GM13976 (cell line): ENCODE measurements at places on chromosomes 2 and 18.

GRCh38 chr2:168231609-168232241, 15.7 kb downstream of the STK39 start:
- no peak for DNase-seq

- no peak for DNase-seq
These were observed 143.5 kb downstream of the PKP4 start for GRCh38 chr2:158600155-158600802.

DNA sequence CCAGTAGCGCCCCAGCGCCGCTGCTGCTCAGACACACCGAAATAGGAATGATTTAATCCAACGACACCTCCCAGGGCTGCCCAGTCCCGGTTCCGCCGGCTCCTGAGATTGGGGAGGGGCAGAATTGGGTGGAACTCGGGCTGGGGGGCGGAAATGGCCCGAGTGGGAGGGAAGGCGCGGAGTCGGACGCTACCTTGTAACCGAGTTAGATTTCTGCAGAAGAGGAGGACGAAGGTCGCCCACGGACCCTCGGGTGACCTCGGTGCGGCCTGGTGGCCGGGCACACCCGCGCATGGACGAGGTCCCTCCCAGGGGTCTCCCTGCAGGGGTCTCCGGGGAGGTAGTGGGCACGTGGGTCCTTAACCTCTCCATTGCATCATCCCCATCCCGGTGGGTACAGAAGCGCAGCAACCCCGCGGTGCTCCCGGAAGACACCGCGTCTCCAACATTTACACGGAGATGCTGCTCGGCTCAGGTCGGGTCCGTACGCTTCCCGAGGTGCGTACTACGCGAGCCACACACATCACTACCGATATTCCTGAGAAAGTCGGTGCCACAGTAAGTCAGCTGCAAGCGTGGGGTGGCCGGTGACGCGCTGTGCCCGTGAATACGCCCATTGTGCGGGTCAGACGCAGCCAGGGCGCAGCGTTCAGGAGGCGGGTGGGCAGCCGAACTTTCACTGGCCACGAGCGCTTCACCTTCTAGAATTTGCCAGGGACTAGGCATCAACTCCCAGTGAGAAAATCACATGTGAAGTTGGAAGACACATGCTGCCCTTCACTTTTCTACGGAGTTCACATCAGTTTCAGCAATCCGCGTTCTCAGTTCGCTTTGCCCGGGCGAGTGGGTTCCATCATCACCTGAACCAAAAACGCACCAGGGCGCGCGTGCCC, 3.0 kb downstream of the ZNF516 start:
- DNase-seq, result peak; percentile 37

DNA sequence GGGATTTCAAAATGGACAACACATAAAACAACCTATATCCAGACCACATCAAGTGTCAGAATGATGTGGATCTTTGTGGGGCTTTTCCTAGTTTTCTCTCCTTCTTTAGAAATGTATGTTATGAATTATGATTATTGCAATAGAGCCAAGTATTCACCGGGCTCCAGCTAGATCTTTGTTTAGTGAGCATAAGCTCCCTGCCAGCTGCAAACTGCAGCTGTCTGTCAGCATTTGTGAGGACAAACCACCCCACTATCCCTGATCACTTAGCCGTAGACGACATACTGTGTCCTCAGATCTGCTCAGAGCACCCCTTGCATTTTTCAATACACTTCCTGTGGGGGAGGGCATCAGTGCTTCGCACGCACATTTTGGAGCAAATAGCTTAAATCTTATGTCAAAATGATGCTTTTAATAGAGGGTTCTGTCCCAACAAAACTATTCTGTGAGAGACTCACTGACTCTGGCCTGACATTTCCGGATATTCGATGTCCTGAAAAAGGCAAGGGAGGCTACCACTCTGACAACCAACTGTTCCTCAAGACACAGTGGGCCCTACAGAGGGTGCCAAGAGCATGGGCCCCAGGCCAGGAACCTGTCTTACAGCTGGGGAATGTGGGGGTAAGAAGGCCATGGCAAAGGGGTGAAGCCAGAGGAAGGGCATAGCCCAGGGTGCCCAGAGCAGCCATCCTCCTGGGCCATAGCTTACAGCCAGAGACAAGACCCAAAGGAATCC, 346.0 kb downstream of the ARHGAP15 start:
- DNase-seq, result no peak

DNA sequence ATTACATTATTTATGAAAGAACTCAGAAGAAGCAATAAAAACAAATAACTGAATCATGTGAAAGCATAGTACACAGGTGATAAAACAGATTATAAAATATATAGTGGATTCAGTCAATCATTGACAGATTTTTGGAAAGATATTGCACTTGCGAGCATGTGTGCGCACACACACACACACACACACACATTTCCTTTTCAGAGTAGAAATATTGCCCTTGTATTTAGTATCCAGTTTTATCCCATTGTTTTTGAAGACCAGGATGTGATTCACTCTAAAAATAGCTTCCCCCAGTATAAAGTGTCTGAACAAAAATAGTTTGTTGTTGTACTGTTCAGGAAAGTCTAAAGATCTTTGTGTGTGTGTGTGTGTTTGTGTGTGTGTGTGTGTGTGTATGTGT, 145.5 kb downstream of the CALCRL start:
- DNase-seq, result no peak

GRCh38 chr2:219399716-219400478, 12.2 kb upstream of the DNPEP start:
- DNase-seq, result no peak

DNA sequence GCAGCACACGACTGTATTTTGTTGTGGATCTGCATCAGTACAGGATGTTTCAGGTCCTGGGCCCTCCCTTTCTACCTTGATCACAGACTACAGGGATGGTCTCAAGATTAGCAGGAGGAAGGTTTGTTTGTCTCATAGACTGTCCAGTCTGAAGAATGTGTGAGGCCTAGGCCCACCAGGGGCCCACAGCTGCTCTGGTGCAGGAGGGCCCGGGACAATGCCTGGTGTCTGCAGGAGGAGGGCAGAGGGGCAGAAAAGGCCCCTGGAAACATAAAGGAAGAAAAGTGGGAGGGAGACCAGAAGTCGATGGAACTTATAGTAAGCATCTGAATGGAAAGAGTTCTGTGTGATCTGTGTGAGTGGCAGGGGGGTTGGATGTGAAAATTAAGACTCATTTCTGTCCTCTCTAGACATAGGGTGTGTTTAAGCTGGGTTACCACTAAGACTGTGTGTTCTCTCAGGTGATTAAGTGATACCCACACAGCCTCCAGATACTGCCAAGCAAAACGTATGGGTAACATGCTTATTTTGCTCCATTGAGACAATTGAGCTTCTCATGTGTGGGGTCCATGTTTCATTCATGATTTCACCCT, 33.4 kb upstream of the LPIN2 start:
- DNase-seq, result peak; percentile 44

DNA sequence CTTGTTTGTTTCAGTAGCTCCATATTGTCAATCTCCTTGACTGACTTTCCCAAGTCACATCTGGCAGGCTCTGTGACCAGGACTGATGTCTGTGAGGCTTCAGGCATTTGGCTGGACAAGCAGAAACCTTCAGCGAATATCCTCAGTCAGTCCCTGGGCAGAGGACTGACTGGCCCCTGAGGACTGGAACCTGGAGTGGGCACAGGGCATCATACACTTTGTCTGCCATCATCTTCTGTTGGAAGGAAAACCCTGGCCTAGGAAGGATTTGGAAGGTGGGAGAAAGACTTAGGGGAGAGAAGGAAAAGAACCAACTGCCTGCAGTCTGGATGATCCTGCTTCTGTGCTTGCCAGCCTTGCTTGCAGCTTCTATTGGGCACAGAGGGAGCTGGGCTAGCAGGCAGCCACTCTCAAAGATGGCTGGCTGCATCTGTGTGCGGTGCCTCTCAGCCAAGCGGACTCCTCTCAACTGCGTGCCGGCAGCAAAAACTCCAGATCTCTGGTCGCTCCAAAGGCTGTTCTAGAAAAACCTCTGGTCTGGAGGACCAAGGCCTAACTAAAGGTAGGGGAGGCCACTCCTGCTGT, 126.8 kb downstream of the MARCHF4 start:
- DNase-seq, result no peak

DNA sequence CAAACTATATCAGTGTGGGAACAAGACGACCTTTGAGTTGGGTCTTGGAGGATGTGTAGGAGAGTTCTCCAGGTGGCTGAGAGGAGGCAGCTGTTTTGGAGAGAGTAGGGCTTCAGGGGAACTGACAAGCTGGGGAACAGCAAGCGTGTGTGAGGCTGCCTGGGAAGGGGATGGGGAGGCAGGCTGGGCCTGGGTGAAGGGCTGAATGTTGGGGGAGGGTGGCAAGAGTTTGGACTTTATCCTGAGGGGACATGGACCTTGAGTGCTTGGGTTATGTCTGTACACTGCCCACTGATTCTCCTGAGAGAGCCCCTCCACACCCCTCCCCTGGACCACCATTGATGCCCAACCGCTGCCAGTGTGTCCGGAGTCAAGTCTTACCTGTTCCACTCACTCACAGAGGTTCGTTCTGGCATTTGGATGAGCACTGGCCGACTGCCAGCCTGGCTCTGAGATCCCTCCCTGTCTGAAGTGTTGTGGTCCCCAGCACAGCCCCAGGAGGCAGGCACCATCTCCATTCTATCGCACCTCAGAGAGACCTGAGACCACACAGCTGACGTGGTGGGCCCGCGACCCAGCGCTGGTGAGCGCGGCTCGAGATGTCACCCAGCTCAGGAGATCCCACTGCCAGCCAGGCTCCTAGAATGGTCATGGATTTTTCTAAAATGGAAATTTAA, 59.5 kb downstream of the DCDC2C start:
- DNase-seq, result no peak

DNA sequence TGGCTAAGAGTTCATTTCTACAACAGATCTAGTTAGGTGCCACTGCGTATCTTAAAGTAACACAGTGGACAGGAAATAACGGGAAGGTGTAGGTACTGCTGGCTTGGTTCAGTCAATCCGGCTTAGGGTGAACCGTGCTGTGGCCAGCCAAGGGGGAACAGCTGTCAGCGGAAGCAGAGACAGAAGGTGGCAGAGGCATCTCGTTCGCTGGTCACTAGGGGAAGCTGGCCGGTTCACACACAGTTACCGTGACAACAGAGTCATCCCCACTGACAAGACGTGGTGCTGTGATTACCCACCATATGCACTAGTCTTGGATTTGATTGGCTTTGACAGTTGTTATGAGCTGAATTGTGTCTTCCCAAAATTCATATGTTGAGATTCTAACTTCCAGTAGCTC, 58.8 kb upstream of the HDAC4 start:
- no peak for DNase-seq

DNA sequence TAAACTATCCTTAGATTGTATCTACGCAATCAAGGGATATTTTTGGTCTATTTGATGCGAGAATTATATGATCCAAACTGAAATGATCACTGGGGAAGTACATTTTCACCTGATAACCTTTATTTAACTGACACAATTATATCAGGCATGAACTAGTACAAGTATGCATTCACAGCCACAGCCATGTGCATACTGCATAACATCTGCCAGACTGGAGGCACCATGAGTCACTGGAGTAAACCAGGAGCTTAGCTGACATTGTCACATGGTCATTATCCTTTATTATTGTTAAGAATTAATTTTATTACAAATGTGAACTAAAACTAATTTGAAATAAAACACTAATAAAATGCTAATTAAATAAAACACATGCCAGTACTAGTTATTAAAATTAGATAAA, 1127.1 kb downstream of the DPP10 start:
- DNase-seq, result no peak

DNA sequence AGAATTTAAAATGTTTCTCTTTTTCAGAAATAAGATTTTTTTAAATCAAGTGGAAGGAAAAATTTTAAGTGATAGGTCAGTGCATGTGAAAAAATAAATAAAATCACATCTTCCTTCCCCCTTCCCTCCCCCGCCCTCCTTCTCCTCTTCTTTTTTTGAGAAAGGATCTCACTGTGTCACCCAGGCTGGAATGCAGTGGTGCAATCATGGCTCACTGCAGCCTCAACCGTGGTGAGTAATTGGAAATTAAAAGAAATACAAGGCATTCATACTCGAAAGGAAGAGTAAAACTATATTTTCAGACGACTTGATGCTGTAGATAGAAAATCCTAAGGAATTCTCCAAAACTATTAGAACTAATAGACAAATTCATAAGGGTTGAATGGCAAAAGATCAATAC, 16.9 kb upstream of the CRACDL start:
- DNase-seq, result no peak

DNA sequence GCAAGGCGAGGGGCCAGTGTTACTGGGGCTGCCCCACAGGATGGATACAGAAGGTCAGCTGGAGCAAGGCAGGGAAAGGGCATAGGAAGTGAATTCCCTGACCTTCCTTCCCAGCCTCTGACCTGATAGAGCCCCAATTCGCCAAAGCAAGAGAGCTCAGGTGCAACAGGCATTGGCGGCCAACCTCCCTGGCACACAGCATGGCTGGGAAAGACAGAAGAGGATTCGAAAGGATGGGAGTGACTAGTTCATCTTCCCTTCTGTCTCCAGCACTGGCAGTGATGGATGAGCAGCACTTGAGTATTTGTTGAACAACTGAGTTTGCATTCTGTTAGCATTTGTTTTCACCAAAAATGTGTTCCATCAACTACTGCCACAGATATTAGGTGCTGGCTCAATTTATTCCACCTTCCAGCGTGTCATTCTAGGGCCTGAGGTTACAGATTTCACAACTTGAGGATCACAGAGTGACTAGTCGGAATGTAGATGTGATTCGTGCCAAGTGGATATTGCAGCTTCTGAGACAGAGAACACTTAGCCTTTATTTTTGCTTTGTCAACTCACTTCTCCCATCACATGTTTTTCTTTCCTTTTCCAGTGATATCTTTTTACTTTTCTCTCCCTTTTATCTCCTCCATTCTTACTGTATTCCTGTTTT, 6.2 kb downstream of the COPS8 start:
- no peak for DNase-seq

DNA sequence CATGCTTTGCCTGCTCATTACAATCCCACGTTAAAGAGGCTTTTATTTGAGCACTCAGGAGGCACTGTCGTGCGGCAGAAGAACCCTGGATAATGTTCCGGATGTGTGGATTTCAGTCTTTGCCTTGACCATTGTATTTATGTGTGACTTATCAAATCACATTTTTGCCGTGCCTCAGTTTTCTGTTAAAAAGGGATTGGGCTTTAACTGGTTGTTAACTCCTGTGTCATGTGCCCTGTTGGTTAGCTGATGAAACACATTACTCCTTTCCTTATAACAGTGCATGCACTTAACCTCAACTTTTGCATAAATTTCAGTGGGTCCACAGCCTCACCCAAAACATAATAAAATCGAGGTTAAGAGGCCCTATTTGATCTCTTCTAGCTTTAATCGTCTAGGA, 52.7 kb downstream of the NAB1 start:
- no peak for DNase-seq

GRCh38 chr2:142174176-142174575, 43.4 kb upstream of the LRP1B start:
- DNase-seq, result no peak

GRCh38 chr2:32264422-32265105, at the start of gene NLRC4:
Gene NLRC4 (minus strand): TSS chr2:32264886. CDS start chr2:32256775, 8,111 bp downstream.
- DNase-seq, result peak; percentile 72

DNA sequence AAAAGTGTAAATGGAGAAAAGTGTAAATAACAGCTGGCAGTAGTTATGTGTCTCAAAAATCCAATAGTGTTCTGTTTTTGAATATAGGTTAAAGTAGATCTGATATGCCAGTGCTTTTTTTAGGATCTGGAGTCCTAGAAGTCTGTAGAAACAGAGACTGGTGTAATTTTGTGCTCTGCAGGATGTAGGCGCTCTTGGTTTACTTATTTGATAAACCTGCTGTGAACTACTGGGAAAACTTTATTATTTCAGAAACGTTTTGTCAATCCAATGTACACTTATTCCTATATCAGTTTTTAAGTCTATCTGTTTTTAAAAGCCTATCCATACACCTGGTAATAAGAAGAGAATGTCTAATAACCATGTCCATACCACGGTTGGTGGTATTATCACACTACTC, 530.8 kb upstream of the ZNF804A start:
- no peak for DNase-seq
